ENCODE measurements at places on chromosomes 4 and X.

DNA sequence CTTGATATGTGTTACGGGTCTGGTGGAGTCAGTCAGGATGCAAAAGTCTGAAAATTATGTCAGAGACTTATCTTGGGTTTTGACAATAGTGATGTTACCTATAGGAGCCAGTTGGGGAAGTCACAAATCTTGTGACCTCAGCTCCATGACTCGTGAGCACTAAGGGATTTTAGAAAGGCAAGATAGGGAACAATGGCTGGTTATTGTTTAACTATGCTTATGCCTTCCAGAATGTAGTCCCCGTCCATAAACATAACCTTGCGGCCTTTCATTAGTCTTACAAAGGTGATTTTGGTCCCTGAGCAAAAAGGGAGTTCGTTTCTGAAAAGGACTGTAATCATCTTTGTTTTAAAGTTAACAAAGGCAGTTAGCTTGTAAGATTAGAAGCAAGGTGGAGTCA, 23.9 kb upstream of the GATB start:
- DNase-seq: no peak

DNA sequence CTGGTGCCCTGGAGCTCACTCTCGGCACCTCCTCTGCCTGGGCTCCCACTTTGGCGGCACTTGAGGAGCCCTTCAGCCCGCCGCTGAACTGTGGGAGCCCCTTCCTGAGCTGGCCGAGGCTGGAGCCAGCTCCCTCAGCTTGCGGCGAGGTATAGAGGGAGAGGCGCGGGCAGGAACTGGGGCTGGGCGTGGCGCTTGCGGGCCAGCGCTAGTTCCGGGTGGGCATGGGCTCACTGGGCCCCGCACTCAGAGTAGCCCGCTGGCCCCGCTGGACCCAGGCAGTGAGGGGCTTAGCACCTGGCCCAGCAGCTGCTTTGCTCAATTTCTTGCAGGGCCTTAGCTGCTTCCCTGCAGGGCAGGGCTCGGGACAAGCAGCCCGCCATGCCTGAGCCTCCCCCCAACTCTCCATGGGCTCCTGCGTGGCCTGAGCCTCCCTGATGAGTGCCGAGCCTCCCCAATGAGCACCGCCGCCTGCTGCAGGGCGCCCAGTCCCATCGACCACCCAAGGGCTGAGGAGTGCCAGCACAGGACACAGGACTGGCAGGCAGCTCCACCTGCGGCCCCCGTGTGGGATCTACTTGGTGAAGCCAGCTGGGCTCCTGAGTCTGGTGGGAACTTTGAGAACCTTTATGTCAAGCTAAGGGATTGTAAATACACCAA, 26.7 kb upstream of the FAM90A26 start:
- no peak for DNase-seq

- DNase-seq: no peak
Measured at GRCh38 chr4:43898836-43899235, 549.8 kb downstream of the KCTD8 start.

DNA sequence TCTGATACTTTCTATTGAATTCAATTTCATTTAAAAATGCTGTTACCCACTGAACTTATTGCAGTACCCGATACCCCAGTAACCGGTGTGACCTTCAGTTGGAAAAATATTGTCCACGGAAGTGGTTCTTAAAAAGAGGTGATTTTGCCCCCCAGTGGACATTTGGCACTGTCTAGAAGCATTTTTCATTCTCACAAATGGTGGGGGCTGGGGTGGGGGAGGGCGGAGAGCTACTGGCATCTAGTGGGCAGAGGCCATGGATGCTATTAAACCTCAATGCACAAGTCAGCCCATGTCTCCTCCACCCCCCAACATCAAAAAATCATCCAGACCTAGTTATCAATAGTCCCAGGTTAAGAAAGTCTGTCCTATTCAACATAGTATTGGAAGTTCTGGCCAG, 19.6 kb upstream of the CHM start:
- DNase-seq: no peak

- no peak for DNase-seq
Measured at GRCh38 chrX:119145241-119145653, 17.6 kb upstream of the KIAA1210 start.

DNA sequence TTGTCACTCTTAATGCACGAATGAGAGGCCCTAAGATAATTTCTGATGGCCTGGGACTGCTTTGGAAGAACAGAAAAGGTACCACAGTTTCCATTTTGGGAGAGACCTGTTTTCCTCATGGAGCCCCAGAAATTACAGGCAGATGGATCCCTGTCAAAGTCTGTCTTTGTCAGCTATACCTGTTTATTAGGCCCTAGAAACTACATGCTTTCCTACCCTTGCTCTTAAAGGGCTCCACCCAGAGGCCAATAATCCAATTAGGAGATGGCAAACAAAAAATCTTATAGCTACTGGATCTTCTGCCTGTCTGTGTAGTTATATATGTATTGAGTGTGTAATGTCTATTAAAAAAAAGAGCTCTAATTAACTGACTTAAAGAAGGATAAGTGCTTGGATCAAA, 141.3 kb downstream of the NR3C2 start:
- DNase-seq: no peak

DNA sequence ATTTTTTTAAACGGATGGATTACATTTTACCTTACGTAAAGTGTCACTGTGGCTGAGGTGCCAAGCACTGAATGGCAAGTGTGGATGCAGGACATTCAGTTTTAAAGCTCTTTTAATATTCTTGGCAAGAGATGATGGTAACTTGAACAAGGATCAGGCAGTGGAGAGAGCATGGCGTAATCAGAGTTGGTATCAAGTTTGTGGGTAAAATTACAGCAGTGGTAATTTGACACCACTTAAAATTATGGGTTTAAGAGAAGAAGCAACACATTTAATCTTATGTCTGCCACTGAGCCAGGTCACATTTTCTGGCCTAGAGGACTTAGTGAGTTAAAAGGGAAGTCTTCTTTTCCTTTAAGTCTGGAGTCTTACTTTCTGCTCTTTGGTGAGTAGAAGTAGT, 100.5 kb downstream of the NAA11 start:
- no peak for DNase-seq

DNA sequence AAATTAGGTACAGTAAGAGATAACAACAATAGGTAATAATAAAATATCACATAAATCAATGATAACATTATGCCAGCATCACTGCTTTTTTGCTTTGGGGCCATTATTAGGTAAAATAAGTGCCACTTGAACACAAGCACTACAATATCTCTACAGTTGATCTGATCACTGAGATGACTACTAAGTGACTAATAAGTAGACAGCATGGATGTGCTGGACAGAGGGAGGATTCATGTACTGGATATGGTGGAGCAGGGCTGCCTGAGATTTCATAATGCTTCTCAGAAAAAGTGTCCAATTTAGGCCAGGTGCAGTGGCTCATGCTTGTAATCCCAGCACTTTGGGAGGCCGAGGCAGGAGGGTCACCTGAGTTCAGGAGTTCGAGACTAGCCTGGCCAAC, 137.8 kb upstream of the IL1RAPL2 start:
- no peak for DNase-seq

GRCh38 chr4:39450618-39451017, 8.1 kb downstream of the RPL9 start:
- no peak for DNase-seq

GRCh38 chrX:45070116-45071007, 130.3 kb downstream of the DIPK2B start:
- peak; percentile 23 for DNase-seq

DNA sequence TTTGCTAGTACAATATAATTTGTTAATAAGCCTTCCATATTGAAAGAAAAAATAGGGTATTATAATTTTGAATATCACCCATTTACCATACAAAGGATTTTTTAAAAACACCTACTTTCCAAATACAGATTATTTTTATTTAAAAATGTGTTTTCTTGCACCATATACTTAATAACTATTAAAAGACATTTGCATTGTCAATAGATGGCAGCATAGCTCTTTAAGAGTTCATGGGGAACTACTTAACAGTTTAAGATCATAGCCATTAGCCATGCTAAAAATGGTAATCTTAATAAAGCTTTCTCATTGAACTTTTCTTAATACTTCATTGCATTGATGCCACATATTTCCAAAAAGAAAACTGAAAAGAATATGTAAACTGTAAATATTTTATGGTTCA, 1995.9 kb downstream of the C4orf33 start:
- DNase-seq: no peak

- no peak for DNase-seq
Measured at GRCh38 chrX:81414630-81415029, 212.7 kb downstream of the SH3BGRL start.

DNA sequence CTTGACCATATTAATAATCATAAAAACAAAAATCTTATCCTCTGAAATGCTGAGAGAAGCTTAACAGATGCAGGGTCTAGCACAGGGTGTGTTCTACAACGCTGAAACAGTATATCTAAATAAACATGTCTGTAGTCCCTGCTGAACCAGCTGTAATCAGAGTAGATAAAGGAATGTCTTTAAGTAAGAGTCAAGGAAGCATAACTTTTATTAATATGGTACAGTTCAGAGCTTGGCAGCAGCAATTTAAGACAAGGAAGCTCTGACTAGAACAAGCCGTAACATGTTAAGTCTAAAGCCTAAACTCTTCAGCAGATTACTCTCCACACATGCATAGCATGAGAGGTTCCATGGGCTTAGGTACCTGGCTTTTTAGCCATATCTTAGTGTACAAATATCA, 36.1 kb downstream of the NFKB1 start:
- DNase-seq: no peak

DNA sequence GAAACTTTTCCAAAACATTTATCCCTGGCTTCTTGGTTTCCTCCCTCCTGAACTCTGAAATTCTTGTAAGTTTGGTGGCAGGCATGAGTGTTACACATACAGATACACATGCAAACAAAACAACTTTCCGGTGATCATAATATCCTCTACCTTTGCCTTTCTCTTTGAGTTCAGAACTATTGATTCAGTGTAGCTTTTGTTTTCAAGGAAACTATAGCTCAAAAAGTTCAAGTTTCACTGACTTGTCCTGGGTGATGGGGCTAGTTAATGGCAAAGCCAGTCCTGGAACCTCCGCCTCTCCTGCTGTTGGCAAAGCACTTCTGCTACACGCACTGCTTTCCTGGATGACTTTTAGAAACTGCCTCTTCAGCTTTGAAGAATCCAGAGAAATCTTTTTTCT, 177.3 kb upstream of the FAT1 start:
- DNase-seq: no peak

DNA sequence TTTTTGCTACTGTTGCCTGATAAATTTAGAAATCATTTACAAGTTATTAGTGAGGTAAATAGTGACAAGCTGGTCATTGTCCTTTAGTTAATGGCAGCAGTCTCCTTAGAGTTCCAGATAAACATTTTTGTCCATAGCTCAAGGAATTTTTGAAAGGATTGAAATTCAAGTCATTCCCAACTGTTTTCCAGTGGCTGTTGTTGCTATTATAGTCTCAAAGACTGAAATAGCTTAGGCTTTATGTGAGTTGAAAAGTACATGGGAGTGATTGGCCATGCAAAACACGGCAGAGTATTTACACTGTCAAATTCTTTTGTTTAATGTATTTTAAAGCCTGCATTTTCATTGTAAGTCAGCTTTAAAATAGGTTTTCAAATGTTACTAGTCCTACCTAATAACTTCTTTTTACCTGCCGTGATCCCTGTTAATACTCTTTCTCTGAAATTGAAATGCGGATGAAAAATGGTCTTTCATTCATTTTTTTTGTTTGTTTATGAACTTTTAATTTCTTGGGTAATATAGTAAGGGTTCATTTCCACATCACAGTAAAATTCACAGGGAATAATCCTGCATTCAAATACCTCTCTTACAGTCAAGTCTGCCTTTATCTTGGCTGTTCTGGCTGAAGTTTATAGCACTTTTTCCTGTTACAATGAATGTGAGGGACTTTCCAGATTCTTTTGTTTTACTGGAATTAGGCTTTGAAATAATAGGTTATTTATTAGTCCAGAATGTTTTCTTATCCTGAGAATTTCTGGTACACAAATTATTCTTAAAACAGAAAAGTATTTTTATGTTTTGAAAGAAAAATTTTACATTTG, 85.1 kb downstream of the PDLIM5 start:
- DNase-seq: no peak
